Lower lobe of right lung (tissue), 2 donors: ENCODE measurements at places on chromosomes 2 and 18. TPM values are rescaled to one million over a fixed set of nuclear protein-coding genes. Genes with fewer than 3 reads are reported as not detected.

Gene COPS9
- total RNA-seq: 109 TPM

Gene ITPRIPL1
- total RNA-seq: 1.9 TPM

DNA sequence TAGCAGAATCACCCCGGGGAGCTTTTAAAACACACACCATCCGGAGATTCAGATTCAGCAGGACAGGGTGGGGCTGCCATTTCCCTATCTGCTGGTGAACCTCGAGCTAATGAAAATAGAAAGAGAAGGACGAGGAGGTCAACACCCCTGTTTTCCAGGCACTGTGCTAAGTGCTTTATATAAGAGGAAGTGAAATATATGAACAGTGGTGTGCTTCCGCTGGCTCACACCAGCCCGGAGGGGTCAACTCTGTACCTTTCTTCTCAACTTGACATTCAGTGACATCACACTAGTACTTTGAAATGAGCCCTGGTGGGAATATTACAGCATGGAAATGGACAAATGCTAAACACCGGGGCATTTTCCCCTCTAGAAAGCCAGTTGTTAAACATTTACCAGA lies 108.3 kb upstream of the LTBP1 start:
- DNase-seq: no peak

GRCh38 chr2:79935771-79936657 lies 368.5 kb downstream of the LRRTM1 start:
- no peak for DNase-seq

DNA sequence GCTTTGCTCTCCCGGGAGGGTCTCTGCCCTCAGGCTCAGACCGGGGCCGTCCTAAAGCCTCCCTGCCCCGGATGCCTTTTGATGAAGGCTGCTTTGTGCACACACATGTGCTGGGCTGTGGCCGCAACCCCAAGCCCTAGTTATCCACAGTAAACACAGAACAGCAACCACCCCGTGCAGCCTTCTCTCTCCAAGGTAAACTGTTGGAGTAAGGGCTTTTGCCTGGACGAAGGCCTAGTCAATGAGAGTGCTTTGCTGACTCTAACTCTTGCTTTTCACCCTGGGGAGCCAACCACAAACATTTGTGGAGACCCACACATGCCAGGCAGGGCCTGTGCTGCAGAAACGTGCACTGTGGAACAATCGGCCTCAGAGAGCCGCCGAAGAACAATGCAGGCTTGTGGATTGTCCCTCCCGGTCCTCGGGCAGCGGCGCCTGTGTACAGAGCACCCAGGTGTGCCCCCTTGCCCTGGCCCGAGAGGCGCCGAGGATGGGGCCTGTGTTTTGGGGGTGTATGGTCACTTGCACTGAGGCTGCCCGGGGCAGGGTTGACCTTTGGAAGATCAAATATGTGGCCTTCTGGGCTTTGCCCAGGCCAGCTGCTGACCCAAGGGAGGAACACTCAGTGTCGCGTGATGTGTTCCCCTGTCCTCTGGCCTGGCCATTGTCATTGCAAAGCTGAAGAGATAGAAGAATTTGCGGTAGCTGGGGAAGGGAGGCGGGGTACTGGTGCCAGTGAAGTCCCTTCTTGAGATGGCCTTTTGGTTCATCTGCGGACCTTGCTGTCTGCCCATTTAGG lies 37.0 kb downstream of the CTIF start:
- DNase-seq: no peak

GRCh38 chr2:121771976-121772742 lies 16.7 kb downstream of the TSN start:
- no peak for DNase-seq

GRCh38 chr2:9178904-9179571 lies 27.6 kb upstream of the ASAP2 start:
- no peak for DNase-seq

DNA sequence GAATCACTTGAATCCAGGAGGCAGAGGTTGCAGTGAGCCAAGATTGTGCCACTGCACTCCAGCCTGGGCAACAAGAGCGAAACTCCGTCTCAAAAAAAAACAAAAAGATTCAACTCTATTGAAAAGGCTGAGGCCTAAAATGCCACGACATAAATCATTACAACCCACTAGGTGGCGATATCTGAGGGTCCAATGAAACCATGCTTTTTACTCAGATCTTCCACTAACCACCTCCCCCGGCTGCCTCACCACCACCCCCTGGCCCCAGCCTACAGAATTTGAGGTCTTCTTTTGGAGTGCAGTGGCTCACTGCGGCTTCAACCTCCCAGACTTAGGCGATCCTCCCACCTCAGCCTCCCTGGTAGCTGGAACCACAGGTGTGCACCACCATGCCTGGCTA lies 57.5 kb downstream of the AP1S3 start:
- no peak for DNase-seq

DNA sequence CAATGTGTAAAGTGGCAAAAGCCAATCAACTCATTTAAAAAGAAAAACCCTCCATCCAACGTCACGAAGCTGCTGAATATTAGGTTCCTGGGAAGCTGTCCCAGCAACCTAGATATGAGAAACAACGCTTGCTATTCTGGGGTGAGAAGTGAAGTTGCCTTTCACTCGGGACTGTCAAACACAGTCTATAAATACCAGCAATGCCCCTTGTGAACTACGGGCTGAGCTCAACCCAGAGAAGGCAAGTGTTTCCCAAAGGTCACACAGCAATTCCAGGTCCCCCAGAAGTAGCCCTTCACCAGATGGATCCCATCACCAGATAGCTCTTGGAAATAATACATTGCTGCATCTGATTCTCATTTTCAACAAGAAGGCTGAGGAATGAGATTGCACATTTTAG lies 67.9 kb downstream of the BCL11A start:
- no peak for DNase-seq

GRCh38 chr18:77622009-77622692 lies 372.5 kb downstream of the GALR1 start:
- no peak for DNase-seq

Gene HOXD3
- 0.47 TPM for total RNA-seq

Gene VPS54
- total RNA-seq: 26.7 TPM

DNA sequence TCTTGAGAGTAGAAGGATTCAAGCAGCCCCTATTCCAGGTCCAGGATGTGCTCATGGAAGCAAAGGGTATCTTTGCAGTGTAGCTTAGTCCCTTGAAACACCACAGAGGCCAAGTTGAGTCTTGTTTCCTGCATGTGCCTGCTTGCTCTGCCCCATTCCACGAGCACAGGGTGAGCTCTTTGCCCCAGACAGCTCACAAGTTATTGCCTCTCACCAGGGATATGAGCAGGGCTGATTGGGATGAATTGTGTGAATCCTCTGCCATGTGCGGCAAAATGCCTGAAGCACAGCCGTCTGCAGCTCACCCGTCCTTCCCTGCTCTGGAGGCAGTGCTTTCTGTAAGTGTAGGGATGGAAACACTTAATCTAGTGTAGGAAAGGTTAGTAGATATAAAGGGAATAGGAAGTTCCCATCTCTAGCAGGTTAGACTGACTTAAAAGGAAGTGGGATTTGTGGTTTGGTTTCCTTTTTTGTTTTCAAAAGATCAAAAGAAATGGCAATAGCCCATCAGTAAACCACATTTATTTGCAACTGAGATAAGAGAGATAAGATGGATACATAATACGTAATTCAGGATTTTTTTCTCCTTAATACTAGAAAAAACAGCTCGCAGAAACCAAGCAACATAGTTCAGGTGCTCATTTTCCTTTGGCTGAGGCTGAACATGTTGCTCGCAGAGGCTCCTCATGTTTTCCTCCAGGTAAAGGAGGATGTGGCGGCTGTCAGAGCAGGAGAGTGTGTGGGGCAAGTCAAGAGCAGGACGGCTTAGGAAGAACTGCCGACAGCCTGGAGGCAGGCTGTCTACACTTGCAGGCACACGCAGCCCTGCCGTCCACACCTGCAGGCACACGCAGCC lies 41.4 kb downstream of the TMEM182 start:
- no peak for DNase-seq

GRCh38 chr18:26159353-26159752 lies 25.7 kb downstream of the PSMA8 start:
- DNase-seq: no peak

Gene POTEJ
- not detected for total RNA-seq

Gene RFTN2
- total RNA-seq: 4.3 TPM

DNA sequence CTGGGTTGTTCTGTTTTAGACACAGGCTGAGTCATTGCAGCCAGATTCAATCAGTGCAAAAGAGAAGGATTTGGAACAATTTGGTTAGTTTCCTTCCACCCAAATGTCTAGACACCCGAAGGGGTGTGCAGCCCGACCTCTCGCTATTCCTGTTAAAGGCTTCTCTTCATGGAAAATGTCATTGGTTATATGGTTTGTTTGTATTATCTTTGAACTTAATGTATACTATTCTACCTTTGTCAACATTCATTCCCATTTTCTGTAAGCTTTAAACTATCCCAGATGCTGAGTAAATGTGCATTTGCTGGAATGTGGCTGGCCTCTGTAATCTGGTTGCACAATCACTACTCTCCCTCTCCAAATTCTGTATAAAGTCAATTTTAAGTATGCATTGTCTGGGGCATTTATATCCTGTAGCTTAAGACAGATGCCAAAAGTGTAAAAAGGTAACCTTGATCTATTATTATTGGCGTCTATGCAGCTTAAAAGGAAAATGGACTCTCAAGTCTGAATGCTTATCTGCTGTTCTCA lies 80.4 kb upstream of the RND3 start:
- no peak for DNase-seq

- no peak for DNase-seq
These were observed 221.5 kb upstream of the NCKAP5 start for GRCh38 chr2:133789743-133790142.

DNA sequence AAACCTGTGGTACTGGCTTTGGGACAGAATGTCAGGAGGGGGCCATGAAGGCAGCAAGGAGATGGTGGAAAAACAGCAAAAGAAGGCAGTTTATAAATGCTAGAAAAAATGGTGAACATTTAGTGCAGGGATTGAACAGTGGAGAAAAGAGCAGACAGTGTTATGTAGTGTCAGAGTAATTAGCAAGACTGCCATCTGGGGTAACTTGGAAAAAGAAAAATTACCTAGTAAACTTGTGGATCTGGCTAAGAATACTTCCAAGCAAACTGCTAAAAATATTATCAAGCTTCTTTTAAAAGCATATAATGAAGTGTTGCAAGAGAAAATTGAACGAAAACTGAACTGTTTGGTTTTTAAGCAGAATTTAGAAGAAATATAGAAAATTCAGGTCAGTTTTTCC lies 267.8 kb downstream of the INSIG2 start:
- DNase-seq: no peak

DNA sequence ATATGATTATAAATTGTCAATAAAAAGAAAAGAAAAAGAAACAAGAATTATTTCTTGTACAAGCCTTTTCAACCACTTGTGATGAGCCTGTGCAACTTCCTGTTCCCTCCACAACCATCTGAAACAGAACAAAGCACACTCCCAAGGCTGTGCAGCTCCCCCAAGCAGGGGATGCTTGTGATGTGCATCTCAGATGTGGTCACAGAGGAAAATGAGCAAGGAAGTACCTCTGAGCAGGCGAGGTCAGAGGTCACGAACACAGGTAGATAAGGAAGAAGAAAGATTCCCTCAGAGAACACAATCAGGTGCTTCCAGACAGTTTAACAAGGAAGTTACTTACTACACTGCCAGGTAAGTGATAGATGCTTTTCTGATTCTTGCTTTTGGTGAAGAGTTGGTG lies 274.8 kb upstream of the SLC39A10 start:
- no peak for DNase-seq

Gene GALNT14
- 0.83 TPM for total RNA-seq

Gene CTLA4
- 0.86 TPM for total RNA-seq

Gene ANKRD53
- 1.1 TPM for total RNA-seq

Gene UGT1A6
- total RNA-seq: 2.3 TPM

- DNase-seq: no peak
These were observed 421.9 kb downstream of the THSD7B start for GRCh38 chr2:137187216-137187615.

GRCh38 chr2:44531289-44531688 lies 169.5 kb downstream of the CAMKMT start:
- DNase-seq: no peak

Gene FLACC1
- total RNA-seq: 6.8 TPM

DNA sequence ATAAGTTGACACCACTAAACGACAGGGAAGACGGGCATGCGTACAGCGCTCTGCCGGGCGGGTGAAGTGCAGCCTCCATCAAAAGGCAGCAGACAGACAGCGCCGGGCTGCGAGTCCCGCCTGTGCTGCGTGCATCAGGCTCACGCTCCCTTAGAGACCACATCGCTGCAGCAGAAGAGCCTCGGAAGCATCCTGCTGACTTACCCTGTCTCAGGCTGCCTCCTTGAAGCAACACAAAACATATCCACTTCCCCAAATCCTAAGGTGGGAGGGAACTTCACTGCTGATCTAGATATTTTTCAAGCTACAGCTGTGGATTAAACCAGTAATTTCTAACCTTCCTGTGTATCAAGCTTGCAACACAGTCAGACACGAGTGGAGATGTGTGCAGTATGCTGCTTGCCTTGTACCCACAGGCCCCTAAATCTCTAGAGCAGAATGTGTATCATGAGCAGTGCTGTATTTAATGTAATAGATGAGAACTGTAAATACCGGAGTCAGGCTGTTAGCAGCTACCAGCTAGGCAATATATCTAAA lies 6.4 kb downstream of the MYT1L start:
- DNase-seq: no peak

Gene ZNF385B
- total RNA-seq: 63.2 TPM

Gene ACVR1C
- total RNA-seq: 1.7 TPM

GRCh38 chr2:181371782-181372645 lies 85.2 kb upstream of the ITGA4 start:
- DNase-seq: no peak

DNA sequence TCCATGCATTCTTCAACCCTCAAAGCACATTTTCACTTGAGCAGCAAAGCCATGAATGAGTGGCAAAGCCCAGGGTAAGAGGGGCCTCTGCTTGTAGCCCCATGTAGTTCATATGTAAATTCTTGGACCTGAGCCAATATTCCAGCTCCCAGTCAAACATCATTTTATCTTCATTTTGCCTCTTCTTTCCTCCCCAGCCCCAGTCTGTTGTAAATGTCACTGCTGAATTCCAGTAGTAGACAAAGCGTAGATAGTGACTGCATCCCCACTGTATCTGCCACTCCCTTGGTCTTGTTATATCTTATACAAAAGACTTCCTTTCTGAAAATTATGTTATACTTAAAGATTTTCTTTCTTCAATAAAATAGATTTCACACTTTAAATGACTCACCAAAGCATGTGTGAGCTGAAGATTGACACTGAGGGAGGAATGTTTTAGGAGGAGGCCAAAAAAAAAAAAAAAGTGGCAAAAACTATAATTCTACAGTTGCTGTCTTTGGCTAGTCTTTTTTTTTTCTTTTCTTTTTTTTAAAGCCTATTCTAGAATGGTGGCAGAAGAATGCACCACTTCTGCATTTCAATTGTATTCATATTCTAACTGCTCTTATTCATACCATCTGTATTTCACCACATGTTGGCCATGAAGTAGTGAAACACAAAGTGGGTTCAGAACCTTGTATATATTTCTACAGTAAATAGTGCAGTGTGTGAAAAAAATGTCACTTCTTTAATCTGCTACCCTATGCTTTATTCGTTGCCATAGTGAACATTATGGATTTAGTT lies 306.1 kb downstream of the CPS1 start:
- no peak for DNase-seq

Gene VSNL1
- total RNA-seq: 1.6 TPM

Gene ZSWIM2
- not detected for total RNA-seq
